WERI-Rb-1 (cell line): ENCODE measurements at places on chromosomes 4 and X.

DNA sequence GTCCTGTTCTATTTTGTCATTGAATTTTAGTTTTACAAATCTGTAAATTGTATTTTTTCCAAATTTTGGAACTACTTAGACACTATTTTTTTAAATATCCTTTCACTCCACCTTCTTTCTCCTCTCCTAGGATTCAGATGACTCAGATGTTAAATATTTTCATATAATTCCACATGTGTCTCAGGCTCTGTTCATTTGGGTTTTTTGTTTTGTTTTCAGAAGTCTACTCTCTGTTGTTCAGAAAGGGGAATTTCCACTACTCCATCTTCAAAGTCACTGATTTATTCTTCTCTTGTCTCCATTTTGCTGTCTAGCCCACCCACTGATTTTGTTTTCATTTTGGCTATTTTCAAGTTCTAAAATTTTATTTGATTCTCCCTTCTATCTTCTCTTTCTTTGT lies 264.0 kb upstream of the SLIT2 start:
- DNase-seq, result no peak

DNA sequence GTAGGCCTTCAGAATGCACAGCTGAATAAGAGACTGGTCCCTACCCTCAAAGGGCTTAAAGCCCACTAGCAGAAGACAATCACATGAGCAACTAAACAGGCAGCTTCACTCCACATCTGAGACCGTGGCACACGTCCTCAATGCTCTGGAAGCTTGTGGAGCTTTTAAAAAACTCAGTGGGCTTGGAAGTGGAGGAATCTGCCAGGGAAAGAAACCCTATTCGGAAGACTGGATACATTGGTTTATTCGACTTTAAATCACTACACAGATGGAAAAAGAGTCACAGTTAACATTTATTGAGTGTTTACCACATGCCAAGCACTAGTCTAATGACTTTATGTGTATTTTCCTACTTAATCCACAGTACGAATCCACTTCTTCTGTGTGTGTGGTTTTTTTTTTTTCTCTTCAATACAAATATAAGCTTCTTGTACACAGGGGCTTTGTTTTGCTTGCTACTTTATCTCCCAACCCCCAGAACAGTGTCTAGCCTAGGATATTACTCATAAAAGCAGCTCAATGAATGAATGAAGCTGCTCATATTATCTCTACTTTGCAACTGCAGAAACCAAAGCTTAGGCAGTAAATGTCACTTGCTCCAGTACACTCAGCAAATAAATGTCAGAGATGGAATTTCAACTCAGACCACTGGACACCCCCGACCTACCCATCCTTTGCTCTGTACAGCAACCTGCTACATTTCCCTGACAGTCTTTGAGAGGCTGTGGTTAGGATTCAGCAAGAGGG lies 137.7 kb downstream of the LDB2 start:
- no peak for DNase-seq

DNA sequence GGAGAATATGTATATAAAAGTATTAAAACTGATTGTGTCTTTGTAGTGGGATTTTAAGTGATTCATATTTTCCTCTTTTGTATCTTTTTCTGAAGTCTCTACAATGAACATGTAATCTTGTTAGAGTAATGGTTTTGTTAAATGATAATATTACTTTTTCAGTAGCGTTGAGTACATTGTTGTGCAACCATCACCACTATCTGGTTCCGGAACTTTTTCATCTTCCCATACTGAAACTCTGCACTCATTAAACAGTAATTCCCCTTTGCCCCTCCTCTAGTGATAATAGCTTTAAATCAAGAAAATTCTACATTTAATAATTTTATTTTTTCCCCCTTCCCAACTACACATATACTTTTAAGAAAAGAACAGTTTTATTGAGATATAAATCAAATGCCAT lies 23.3 kb downstream of the SHROOM3 start:
- no peak for DNase-seq

DNA sequence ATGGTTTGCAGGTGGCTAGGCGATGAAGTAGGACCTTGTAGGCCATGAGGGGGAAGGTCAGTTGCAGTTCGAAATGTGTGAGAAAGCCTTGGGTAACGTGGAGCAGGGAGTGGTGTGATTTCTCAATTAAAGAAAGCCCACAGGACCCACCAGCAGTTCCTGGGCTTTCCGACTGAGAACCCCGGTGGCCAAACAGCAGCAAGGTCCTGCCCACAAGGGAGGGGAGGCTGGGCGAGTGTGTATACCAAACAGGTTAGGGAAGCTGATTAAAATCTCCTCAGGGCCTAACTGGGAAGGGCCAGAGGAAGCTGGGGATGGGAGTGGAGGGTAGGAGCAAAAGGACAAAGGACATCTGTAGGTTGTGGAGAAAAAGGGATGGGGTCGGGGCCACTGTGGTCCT lies 2.4 kb downstream of the ATP6AP1 start:
- no peak for DNase-seq

DNA sequence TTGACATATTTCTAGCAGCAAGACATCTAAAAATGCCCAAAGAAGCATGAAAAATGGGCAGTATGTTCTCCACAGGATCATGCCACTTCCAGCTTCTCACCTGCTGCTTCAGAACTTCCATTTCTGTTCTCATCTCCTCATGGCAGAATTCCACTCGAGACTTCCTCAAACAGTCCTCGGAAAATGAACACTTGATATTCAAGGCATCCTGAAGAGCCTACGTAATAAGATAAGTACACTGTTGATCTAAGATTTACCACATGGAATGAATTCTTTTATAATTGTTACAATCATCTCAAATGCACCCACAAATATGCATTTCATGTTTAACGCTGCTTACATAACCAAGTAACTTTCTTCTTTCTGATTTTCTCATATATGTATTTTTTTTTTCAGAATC lies 14.1 kb downstream of the TNIP3 start:
- no peak for DNase-seq
